Osteocyte (in vitro differentiated cells): ENCODE measurements at places on chromosomes 4 and X.

DNA sequence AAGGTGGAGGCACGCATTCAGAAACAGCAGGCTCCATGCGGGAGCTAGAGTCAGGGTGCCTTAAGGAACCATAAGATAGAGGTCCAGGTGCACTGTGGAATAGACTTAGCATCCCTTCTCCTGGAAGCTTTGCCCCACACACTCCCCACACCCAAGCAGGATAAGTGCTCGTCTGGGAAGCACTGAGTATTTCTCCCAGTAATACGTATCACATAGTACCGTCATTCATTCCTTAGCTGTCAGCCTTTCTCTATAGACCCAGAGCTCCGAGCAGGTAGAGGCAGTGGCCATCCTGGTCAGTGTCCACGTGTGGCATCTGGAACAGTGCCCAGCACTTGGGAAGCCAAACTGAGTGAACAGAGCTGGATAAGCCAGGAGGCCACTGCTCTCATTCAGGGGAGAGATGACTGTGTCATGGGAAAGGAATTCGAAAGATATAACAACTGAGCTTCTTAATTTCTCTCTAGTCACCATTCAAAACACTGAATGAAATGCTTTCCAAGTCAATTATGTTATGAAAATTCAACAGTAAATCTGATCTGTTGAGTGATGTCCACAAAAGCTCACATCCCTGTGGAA lies 9.9 kb downstream of the APBB2 start:
- DNase-seq = no peak

DNA sequence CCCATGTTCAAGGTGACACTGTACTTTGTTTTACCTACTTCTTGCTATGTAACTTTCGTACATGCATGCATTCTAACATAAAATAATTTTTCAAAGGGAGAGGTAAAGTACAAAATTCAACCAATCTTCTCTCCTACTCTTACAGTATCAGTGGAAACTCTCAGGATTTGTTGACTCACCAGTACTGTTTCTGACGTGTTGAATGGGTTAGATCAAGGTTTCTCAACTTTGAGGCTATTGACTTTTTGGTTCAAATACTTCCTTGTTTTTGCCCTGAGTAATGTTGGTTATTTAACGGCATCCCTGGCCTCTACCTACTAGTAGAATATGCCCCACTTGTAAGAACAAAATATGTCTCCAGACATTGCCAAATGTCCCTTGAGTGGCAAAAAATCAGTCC lies 94.6 kb upstream of the SMAD1 start:
- DNase-seq = no peak

DNA sequence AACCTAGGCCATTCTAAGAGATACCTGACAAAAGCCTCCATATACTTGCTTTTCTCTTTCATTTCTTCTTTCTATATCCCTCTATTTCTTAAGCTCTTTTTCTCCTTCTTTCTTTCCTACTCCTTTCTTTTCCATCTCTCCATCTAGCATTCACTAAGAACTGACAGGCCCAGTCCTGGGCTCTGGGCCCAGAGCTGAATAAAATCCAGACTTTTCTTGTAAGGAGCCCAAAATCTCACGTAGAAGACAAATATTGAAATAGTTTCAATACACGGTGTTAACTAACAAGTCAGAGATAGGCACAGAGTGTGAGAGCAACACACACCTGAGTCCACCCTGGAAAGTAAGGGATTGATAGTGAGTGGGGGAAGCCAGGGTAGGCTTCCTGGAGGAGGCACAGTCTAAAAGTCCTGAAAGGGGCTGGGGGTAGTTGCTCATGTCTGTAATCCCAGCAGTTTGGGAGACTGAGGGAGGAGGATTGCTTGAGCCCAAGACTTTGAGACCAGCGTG lies 73.2 kb upstream of the EFNB1 start:
- DNase-seq = no peak

DNA sequence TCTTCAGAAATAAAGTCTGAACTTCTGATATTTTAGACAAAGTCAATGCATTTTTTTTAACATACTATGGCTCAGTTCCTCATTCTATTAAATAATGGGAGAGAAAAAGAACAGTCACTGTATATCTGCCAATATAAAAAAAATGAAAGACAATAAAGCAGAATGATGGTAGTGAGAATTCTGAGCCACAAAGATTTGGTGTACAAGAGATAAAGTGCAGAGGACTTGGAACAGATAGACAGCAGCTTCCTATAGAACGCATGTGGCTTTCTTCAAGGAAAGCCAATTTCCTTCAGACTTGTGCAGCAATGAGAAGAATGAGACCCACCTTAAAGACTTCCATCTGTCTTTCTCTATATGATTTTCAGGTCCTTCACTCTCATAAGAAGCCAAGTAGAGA lies 39.7 kb downstream of the RASGEF1B start:
- DNase-seq = no peak

- no peak for DNase-seq
Measured at GRCh38 chrX:84322083-84322827, 134.3 kb upstream of the RPS6KA6 start.

DNA sequence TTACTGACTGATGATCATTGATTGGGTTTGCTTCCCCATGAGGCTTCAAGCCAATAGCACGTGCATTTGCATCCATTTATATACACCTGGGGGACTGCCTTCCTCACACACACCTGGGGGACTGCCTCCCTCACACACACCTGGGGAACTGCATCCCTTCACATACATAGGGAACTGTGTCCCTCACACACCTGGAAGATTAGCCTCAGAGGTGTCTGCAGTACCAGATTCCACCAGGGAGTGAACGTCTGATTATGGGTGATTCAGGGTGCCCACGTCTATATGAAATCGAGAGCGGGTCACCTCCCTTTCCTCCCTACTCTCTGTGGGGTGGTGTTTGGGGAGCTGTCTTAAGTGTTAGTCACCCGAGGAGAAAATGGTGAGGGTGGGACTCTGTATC lies 16.9 kb downstream of the CD99 start:
- no peak for DNase-seq

- no peak for DNase-seq
Measured at GRCh38 chr4:145483514-145483913, 1.9 kb downstream of the SMAD1 start.

DNA sequence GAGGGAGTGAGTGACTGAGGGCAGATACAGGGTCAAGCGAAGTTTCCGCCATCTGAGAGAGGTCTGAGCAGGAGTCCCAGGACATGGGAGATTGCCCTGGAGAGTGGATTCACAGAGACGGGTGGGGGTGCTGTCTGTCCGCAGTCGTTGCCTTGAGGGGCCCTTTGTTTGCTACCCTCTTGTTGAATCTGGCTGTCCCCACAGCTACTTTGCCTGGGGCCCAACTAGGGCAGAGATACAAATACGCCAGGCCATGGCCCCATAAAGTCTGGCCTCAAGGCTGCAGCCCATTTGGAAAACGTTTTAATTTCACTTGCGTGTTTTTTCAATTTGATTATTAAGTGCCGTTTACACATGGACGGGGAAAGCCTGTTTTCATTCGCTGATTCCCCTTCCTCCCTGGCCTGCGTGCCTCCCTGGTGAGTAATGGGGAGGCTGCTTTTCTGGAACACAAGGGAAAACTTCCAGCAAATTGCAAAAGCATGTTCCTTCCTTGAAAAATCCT lies 134.4 kb downstream of the SMIM20 start:
- DNase-seq = no peak

DNA sequence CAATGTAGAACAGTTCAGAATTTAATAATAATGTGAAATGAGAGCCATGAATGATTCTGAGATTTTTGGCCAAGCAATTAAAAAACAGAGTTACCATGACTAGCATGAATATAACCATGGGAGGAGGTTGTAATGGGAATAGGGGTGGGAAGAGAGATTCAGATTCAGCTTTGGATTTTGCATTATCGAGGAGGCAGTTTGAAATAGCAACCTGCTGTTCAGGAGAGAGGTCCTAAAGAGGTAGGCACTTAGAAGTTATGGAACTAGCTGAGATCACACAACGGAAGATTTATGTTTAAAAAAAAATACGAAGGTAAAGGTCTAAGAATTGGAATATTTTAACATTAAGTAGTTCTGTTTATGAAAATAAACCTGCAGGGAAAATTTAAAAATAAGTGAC lies 124.4 kb upstream of the TECRL start:
- DNase-seq = no peak
